ENCODE measurements at places on chromosomes 12 and 14.

DNA sequence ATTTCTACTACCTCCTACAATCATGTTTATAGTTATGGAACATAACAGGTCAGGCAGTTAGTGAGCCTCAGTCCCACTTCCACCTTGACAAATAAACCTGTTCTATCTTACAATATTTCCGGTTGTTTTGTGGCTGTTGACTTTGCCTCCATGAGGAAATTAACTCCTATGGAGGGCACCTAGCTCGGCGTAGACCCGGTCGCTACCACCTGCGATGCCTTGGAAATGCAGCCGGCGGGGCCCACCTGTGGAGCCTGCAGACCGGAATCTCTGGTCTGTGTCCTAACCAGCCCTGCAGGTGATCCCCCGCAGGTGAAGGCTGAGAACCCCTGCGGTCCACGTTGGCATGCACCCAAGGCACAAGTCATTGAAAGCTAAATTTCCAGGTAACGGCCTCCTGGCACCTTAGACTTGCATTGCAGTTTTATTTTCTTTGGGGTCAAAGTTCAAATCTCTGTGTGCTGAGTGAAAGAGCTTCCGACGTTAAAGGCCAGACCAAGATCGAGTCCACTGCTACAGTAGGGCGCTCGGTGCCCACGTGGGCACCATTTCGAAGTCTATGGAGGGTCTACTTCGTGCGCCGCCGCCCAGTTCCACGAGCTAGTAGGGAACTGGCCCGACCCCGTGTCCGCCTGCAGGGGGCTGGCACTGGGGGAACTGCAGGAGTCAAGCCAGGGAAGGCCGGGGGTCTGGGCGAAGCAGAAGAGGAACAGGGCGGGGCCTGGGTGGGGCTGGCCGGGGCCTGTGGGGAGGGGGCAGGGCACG lies 782 bp upstream of the PIWIL1 start:
- no peak for DNase-seq

GRCh38 chr14:94123296-94123695 lies 6.1 kb downstream of the IFI27L2 start:
- DNase-seq, result no peak

DNA sequence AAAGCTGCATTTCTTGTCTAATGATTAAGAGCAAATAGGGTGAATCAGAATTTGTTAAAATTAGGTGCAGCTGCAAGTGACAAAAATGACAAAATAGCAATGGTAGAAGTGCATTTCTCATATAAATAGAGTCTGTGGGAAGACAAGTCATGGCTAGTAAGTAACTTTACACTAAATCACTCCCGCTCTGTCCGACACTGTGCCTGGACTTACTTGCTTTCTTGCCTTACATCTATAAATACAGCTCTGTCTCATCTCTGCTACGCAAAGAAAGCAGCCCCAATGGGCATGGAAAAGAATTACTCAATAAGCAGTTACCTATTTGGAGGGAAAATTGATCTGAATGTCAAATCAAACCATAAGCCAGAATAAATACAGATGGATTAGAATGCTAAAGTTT lies 245.4 kb upstream of the KRR1 start:
- DNase-seq, result no peak

- DNase-seq, result no peak
These were observed 344.0 kb downstream of the TMEM132D start for GRCh38 chr12:129559776-129560175.

DNA sequence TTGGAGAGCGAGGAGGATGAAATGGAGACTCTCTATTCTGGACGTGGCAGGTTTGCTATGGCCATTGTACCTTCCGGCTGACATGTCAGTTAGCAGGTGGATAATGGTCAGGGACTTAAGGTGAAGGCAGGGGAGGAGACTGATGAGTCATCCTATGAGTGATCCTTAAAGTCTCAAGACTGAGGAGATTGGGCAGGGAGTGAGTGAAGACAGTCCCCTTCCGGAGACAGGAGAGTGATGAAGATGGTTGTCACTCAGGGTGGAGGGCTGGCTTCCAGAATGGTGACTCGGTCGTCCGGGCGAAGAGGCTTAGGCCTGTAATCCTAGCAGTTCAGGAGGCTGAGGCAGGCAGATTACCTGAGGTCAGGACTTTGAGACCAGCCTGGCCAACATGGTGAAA lies 49.8 kb upstream of the CCDC63 start:
- DNase-seq, result no peak

DNA sequence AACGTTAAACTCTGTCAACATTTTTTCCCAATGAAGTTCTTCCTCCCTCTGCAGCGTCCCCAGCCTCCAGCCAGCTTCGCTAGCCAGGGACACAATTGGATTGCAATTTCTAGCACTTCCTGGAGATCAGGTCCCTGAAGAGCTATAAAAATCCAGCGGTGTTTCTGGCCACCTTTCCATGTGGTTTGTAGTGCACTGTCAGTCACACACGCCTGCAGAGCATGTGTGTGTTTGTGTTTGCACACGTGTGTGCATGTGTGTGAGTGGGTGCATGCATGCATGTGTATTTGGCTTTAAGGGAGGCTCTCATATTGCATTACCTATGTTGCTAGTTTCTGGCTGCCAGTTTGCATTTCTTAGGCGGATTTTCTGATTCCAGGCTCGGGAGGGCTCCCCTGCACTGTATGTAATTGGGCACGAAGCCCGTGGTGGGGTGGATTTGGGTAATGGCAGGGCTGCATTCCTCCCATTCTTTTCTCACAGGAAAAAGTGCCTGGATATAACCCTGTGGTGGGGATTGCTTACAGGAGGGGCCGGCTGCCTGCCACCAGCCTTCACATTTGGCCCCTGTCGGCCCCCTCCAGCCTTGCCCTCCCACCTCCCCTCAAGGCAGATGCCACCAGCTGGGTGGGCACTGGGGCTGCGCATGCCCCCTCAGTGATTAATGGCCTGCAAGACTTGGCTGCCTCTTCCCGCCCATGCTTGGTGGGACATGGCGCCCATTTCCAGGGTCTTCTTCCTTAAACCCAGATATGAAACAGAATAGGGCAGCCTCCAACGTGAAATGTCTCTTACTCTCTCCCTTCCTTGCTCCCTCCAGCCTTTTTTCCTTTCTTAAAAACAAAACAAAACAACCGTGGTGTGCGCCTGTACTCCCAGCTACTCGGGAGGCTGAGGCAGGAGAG lies 74.0 kb downstream of the TSPAN9 start:
- no peak for DNase-seq

DNA sequence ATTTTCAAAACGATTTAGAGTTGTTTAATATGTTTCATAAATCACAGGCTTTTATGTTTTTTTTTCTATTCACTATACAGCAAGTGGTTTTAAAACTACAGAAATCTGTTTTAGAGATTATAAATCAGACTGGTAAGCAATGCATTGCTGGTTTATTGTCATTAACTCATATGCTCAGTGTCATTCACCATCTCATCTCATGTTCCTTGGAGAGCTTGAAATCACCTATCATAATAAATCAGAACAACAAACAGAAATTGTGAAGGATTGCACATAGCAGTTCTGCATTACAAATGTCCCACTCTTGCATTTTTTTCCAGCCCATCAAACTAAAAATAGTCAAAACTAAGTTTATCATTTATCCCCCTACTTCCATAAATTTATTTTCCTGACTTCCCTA lies 470.8 kb downstream of the FSCB start:
- no peak for DNase-seq

GRCh38 chr14:90345239-90345557 lies 13.5 kb upstream of the NRDE2 start:
- DNase-seq, result no peak

DNA sequence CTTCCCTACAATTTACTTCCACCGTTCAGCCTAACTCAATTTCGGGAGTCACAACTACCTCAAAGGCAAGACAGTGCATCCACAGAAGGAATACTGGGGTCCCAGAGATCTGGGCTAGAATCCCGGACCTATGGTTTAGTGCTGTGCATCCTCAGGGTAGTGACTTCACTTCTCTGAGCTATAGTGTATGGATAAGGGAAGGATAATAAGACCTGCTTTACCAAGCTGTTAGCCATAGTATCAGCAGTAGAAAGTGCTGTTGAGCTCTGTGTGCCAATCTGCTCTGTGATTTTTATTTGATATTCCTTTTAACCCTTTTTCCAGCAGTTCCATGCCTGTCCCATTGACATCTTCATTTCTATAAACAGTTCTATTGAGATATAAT lies 1044.3 kb downstream of the BCL11B start:
- DNase-seq, result no peak

- DNase-seq, result no peak
These were observed 109.8 kb upstream of the CPSF6 start for GRCh38 chr12:69129564-69129963.

DNA sequence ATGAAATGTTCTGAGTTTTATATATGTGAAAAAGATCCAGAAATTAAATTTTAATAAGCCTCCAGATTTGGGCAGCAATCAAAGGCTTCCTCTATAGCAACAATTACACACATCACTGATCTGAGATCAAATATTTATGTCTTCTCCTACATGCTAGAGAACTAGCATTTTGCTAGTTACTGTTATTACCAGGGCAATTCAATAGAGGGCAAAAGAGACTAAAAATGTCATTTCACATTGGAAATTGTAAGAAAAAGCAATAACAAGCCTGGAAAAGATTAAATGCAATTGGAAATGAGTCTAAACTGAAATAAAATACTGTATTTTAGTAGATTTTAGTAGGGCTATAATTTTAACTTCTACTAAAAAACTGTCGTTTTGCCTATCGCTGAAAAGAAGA lies 32.6 kb upstream of the ANO6 start:
- no peak for DNase-seq

- no peak for DNase-seq
These were observed 167.4 kb downstream of the TMTC3 start for GRCh38 chr12:88309546-88309945.

DNA sequence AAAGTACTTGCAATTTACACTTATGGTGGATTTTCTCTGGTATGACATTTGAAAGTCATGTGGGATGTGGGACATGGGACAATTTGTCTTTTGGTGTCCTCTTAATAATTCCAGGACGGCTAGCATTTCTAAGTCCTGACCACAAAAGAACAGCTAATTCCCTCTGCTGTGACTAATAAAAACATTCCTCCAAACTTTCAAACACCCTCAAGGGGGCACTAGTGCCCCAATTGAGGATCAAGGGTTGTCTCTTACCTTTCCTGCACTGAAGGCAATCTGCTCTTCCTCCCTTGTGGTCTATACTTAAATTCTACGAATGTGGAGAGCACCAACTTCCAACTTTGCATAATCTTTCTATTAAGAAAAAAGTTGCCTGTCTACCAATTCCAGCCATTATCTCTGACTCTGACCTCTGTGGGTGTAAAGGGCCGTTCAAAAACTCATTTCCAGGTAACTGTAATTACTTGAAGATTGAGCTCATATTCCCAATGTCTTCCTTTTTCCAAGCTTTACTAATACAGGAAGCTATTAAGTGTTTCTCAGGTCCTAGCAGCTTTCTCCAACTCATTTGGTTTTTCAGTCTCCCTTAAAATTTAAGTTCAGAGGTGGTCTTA lies 210.2 kb downstream of the PTPRO start:
- DNase-seq, result no peak

DNA sequence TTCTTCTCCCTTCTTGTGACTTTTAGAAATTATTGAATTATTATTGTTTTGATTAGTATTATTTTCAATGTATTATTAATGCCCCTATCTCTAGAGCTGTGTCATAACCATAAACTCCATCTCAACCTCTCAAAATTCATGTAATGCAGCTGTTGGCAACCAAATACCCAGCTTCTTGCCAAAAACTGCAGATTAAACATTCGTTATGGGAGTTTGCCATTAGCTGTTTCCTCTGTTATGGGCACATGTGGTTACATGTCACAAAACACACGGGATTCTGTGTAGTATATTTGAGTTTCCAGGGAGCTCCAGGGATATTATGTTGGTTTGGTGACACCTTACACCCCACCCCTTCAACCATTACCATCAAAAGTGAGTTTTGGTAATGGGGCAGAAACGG lies 2.8 kb upstream of the ALX1 start:
- no peak for DNase-seq

DNA sequence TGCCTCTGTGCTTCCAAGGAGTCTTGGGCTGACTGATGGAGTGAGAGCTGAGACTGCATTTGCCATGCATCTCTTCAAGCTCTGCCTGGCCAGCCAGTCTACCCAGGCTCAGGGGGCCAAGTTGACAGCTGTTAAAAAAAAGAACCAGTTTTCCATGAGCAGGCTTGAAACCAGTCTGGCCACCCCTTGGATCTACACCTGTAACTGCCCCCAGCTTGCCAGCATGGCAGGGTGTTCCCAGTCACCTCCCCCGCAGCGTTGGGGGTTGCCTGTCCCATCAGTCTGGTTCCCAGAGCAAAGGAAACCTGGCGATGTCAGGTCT lies 202.7 kb downstream of the ZFP36L1 start:
- no peak for DNase-seq

DNA sequence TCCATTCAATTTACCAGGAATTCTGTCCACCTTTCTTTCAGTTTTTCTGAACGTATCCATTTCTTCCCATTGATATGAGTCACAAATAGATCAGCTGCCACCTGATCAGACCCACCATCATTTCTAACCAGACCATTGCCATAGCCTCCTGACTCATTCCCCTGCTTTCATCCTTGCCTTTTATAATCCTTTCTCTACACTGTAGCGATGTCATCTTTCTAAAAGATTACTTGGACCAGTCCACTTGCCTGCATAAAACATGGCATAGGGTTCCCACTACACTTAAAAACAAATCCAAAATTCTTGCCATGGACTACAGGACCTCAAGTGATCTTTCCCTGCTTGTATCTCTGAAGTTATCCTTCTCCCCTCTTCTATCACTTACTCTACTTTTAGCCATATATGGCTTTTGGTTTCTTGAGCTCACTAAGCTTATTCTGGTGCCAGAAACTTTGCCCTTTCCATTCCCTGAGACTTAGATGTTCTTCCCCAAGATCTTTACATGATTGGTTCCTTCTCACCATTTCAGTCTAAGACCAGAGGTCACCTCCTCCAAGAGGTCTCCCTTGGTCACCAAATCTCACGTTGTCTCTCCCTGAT lies 149.5 kb upstream of the KRR1 start:
- DNase-seq, result no peak

GRCh38 chr12:39240587-39240986 lies 202.3 kb downstream of the KIF21A start:
- no peak for DNase-seq

DNA sequence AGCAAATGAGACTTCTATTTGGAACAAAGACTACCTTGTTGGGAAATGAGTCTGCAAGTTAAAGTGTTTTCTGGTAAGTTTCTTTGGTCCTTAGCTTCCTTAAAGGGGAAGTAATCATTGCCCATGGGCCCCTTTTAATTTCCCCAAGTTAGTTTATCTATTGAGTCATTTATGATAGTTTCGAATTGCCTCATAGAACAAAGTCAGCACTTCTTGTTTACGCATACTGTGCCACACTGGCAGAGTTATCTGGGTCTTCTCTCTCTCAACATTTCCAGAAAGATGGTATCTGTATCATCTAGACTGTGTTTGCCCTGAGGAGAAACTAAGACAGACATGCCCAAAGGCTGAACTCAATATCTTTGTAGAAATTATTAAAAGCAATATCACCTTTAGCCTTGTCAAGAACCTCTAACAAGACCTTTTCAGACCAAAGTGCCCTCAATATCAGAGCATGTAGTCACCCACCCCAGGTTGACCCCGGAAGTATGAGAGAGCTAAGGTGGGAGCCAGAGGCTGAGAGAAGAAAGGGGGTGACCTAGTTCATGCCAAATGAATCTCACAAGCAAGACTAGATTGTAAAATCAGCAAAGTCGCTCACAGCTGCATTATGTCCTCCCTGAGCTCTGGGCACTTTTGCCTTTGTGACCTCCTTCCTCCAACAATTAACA lies 40.0 kb downstream of the GPR65 start:
- no peak for DNase-seq

Measured in T-helper 1 cell (primary cell).